Osteocyte (in vitro differentiated cells): ENCODE measurements at places on chromosomes 2 and 18. TPM values are rescaled to one million over a fixed set of nuclear protein-coding genes. Genes with fewer than 3 reads are reported as not detected.

RTKN gene
- total RNA-seq = 19.1 and 22.1 TPM in 2 replicates

POU3F3 gene
- total RNA-seq = 35.5 TPM in 2 replicates

ACMSD gene
- total RNA-seq = not detected in 2 replicates

FAM124B gene
- total RNA-seq = not detected in 2 replicates

M1AP gene
- total RNA-seq = not detected in 2 replicates

- DNase-seq = no peak
Observed at GRCh38 chr2:26400723-26401122, 997 bp upstream of the DRC1 start.

DNA sequence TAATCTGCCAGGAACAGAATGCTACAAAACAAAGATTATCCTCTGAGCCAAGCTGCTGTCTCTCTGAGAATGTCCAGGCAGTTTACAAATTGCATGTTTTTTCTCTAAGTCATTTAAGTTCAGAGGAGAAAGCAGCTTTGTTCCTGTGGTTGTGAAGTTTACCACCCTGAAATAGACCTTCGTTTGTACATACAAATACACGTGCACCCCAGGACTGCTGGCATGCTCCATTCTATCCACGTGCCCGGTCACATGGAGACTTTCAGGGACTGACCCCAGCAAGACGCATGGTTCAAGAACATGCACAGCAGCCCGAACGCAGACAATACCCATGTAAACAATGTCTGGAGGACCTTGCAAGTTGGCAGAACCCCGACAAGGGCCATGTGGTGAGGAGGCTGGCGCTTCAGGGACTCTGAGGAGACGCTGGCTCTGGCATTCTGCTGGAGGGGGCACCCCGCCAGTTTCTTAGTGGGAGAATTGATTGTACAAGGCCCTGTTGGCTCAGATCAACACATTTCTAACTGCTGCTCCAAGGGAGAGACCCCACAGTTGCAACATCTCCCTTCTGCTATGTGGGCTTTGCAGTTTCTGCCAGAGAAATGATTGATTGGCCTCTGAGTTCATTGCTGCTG is 33.3 kb downstream of the FAM178B start:
- DNase-seq = no peak

DNA sequence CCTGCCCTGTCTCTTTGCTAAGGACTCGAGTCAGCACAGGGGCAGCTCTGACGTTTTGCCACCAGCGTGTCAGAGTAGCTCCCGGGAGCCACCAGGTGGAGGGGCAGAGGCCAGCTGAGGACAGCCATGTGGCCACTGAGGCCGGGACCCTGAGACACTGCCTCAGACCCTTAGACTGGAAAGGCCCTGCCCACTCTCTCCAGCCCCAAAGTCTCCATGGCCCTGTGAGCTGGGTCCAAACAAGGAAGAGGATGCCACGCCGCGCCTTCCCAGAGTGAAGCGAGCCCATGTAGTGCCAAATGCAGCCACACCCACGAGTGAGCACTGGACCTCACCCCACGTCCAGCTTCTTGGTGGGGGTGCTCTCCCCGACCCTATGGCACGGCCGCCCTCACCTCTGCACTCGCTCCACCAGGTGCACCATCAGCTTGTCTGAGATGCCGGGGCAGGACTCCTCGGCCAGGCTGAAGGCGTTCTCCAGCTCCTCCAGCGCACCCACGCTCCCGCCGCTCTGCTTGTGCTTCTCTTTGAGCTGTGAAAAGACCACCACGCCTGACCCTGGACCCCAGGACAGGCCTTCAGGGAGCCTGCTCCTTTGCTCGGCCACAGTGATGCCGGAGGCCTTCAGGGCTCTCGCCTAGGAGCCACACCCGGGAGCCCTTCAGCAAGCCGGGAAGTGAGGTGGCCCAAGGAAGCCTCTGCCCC is 12.2 kb downstream of the STK25 start:
- DNase-seq = no peak

DNA sequence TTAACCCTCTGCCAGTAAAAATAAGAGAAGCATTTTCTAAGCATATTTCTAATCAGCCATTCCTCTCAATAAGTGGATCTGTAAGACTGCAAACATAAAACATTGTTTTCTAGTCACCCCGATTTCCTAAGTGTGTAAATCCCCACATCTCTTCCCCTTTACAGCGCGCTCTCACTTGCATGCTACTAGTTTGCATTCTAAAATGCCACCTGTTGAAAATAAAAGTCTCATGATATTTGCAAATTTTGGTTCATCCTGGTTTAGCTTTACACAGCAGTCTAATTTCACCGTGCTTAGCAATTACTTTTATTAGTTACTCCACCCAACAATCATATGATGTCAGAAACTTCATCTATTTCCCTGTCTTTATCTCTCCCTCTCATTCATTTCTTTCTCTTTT is 1230.7 kb upstream of the ZEB2 start:
- no peak for DNase-seq

DNA sequence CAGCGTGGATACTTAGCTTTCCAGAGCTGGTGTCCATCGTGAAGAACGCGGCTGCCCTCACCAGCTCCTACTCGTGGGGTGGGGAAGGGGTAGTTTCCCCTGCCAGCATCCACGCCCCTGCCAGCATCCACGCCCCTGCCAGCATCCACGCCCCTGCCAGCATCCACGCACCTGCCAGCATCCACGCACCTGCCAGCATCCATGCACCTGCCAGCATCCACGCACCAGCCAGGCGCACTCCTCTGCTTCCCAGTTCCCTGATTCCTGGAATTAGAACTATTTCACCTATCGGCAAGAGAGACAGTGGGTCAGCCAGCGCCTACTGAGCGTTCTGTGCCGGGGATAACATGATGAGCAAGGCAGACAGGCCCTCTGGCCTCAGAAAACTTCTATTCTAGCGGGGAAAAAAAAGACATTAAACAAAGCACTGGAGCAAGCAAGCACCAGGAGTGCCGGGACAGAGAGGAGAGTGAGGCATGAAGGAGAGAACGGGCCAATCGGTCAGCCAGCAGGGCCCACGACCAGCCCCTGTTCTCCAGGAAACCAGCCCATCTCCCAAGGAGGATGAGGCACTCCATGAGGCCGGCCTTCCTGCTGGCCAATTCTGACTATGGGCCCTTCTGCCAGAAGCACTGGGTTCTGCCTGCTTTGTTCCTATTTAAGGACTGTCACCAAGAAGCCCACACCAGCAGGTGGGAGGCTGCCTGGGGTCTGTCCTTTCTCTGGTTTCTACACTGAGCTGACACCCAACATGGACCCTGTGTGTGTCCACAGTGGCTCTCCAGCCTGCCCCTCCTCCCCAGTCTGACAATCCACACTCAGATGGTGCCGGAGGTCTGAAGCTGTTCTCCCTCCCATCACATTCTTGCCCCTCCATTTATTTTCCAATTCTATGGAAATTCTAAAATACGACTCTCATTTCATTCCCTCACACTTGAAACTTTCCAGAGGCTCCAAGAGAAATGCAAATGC is 78.4 kb upstream of the SALL3 start:
- peak; percentile 81 for DNase-seq

GRCh38 chr2:235806986-235807750 is 313.3 kb downstream of the AGAP1 start:
- no peak for DNase-seq
